ENCODE measurements at places on chromosomes 11 and 22.
A peak's percentile ranks its signal among the peaks of the same experiment; 100 is the strongest.

GRCh38 chr22:35313311-35314121 is 13.8 kb downstream of the TOM1 start:
- DNase-seq, result no peak

- no peak for DNase-seq
Observed at GRCh38 chr11:72900013-72900412, 85.8 kb downstream of the ATG16L2 start.

GRCh38 chr11:95147364-95147905 is 57.8 kb downstream of the ENDOD1 start:
- DNase-seq, result no peak

DNA sequence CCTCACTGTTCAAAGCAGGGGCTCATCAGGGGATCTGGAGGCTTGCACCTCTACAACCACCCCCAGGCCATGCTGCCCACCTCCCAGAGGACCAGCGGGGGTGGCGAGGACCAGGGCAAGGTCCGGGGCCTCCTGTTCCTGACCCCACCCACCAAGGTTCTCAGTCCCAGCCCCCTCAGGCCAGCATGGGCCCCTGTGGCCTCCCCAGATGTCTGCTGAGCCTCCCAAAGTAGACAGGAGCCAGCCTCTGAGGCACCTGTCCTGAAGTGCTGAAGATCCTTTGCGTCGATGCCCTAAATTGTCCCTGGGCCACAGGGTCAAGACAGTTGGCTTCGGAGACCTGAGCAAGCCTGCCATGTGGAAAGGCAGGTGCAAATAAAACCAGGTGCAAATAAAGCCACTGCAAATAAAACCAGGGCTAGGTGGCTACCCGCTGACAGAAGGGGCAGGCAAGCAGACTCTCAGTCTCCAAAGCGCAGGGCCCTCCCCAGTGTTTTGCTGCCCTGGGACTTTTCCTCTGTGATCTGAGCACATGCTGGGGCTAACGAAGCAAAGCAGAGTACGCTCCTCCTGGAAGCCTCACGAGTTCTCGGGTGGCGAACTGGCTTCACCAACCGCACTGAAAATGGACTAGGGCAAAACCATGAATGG is 22.4 kb upstream of the ARFGAP3 start:
- DNase-seq, result no peak

- DNase-seq, result no peak
Observed at GRCh38 chr11:38952698-38953097, 2354.7 kb upstream of the RAG2 start.

DNA sequence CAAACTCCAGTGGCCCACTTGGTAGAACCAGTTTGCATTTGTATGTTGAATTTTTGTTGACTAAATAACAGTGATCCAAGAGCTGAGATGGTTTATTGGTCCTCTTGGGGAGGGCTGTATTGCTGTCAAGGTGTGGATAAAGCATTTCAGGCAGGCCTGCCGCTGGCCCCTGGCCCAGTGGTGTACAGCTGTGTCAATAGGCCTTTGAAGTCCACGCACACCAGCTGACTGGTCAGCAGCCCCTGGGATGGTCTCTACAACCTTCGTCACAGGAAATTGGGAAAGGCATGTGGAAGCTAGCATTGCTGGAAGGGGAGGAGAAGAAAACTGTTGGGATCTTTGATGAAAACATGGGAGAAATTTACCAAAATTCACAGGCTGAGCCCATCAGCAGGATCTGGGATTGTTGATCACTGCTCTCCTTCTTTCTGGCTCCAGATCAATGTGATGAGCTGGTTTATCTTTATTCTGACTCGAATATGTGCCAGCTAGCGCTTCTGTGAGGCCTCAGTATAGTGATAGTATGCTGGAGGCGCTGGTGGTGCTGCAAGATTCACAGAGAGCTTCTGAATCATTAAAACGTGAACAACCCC is 12.5 kb upstream of the E2F8 start:
- DNase-seq, result no peak

DNA sequence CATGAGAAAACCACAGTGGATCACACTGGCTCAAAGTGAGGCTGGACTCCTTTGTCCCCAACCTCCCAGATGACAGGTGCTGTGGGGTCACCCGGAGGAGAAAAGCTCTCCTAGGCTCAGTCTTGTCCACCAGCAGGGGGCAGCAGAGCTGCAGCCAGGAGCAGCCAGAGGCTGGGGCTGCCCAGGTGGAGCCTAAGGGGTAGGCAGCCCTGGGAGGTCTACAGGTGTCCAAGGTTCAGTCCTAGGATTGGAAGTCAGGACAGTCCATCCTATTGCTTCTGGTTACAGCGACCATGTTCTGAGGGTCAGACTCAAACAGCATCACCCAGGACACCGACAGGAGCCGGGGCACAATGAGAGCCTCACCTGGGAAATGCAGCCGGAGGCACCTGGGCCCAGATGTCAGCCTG is 77.6 kb upstream of the IGLL5 start:
- DNase-seq, result peak; percentile 79

DNA sequence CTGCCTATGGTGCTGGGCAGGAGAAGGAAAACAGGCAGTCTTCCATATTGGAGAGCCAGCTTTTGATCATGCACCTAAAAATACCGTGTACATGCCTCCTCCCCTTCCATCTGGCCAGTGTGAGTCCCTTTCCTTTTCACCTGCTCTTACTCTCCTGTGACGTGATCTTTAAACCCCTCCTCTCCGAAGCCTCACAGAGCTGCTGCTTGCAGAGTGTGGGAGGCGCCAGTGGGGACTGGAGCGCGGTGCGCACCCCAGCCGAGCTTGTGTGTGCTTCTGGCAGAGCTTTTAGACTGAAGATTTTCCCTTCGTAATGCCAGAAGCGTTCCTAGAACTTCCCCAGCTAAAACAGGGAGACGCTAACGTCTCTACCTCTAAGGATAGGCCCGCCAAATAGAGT is 29.8 kb downstream of the MUC6 start:
- no peak for DNase-seq

- DNase-seq, result no peak
Observed at GRCh38 chr11:58502004-58502403, 5.9 kb downstream of the OR5B21 start.

- peak; percentile 98 for DNase-seq
Observed at GRCh38 chr22:23893945-23894709, at the start of gene MIF. Gene MIF (plus strand): TSS chr22:23894383. CDS start chr22:23894475, 92 bp downstream.

- no peak for DNase-seq
Observed at GRCh38 chr11:8415195-8415594, 151.5 kb upstream of the LMO1 start.

DNA sequence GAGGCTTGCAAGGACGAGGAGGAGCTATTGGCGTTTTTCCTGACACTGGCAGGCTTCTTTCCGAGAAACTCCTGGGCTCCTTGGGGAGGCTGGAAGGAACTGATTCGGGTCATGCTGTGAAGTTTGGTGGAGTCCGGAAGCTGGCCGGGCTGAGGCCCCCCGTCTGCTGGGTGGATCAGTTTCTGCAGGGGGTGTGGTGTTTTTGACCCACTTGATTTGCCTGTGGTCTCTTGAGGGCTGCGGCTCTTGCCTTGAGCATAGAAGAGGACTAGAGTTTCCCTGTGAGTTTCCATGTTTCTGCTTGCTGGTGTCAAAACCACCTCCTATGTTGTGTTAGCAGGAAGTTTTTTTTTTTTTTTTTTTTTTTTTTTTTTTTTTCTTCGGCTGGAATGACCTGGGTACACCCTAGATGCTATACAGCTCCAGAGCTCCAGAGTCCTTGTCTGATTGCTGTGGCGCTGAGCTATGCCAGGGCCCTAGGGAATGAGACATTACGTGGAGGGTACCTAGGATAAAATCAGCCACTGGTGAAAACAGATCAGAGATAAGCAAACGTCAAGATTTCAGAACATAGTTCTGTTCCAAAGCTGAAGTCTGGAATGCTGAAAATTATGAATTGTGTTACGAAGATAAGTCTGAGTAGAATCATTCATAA is 728 bp downstream of the TBC1D22A start:
- peak; percentile 37 for DNase-seq

- DNase-seq, result no peak
Observed at GRCh38 chr11:77071671-77072605, 5.2 kb downstream of the CAPN5 start.

- DNase-seq, result no peak
Observed at GRCh38 chr22:26339755-26340154, 89.3 kb upstream of the ASPHD2 start.

DNA sequence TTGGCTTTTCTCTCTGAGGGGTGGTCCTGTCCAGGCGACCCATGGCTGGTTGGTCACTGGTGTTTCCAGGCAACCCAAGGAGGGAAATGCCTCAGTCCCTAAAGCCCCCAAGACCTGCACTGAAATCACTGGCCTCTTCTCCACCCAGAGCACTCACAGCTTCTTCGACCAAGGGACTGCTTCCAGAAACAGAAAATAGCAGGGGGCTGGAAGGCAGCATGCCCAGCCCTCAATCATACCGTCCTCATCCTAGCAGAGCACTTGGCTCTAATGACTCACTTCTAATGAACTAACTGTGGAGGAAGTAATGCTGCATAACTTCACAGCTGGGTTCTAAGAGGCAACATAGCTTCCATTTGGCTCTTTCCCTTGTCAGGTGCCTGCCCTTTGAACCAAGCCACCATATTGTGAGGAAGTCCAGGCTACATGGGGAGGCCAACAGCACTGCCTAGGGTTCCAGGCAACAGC is 27.6 kb downstream of the DKK3 start:
- DNase-seq, result no peak

- no peak for DNase-seq
Observed at GRCh38 chr11:9231848-9232177, 33.3 kb downstream of the DENND5A start.

DNA sequence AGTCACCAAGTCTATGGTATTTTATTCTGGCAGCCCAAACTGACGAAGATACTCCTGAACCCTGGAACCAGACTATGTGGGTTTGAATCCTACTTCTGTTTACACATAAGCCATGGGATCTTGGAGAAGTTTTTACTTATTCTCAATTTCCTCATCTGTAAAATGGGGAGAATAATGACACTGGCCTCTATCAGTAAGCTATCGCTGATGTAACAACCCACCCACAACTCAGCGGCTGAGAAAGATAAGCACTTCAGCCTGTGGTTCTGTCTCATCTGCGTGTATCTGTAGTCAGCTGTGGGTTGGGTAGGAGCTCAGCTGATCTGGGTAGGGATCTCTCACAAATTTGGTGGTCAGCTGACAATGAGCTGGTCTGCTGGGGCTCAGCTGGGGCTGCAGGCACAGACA is 68.0 kb upstream of the ALX4 start:
- no peak for DNase-seq

GRCh38 chr11:64558869-64559268 is 32.2 kb upstream of the SLC22A12 start:
- DNase-seq, result no peak

DNA sequence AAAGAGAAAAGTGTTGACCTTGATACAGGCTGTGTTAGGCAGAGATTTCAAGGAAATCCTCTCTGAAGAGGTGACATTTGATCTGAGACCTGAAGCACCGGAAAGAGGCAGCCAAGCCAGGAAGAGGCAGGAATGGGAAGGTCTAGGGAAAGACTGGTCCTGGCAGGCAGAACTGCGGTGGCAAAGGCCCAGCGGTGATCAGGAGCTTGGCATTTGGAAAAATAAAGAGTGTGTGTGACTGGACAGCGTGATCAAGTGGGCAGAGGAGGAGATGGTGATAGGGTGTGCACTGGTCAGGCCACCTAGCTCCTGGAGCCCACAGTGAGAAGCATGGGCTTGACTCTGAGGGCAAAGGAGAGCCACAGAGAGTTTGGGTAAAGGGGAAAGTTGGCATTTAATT is 27.2 kb upstream of the GAB4 start:
- DNase-seq, result no peak

- DNase-seq, result peak; percentile 32
Observed at GRCh38 chr22:32475468-32476010, 928 bp downstream of the FBXO7 start.

DNA sequence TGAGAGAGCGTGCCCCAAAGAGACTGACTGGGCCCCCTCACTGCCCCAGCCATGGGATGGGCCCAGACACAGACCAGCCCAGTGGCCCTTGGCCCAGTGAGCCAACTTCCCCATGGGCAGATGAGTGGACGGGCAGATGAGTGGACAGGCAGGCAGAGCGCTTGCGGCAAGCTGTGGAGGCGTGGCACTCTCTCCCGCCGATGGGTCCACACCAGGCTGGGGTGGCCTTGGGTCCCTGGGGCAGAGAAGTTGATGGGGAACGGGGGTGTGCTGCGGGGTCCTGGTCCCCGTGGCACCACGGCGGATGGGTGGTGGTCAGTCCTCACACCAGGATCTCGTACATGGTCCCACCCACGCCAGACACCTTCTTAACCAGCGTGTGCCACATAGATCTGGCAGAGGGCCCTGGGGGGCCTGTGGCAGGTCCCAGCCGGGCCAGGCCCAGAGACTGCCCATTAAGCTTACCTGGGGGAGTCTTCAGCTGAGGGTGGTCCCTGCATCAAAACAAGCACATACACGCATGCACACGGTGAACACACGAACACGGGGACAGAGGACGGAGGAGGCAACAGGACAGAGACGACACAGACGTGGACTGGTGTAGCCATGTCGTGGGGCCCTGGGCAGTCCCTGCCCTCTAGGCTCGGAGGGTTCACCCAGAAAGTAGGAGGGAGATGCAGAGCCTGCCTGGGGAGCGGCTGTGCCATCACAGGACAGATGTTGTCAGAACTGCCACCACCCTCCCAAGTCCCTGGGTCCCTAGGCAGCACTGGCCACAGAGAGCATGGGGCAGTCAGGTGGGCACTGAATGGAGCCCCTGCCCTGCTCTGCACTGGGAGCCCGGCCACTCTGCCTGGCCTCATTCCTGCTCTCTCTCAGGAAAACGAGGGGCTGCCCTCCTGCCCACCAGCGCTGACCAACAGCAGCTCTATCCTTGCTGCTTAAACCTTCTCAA is 182.2 kb downstream of the IGLL1 start:
- no peak for DNase-seq

DNA sequence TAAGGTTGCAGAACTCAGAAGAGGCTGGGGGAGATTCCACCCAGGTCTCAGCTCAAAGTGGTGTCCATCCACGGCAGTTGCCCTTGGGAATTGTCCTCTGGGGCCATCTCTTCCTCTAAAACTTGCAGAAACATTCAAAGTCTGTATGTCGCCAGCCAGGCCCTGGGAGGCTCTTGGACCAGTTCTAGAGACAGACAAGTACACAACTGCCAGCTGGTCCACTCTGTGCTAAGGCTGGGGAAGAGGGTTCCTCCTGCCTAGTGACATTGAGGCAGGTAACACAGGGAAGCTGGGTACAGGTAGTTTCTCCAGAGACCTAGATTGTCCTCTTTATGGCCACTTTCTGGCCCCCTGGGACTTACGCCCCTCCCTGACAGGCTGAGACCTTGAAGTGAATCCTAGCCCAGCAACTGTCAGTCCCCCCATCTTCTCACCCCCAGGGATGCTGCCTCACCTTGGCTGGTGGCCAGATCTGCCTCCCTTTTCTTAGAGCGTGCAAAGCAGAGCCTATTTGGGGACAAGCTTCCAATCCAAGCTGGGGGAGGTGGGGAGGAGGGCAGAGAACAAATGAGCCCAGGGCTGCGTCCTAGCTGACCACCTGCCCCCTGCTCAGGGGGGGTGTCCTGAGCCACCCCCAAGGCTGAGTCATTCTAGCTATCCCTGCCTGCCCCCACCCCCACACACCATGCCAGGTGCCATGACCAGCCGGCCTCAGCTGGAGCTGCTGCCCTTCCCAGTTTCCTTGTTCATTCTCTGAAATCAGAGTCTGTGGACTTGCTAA is 8.4 kb downstream of the FAM83F start:
- no peak for DNase-seq

- DNase-seq, result no peak
Observed at GRCh38 chr11:71504531-71504930, 22.5 kb upstream of the KRTAP5-7 start.
